GM23248 (cell line): ENCODE measurements at places on chromosomes 6 and 20.

GRCh38 chr6:154247119-154247861, 109.3 kb downstream of the IPCEF1 start:
- no peak for DNase-seq

DNA sequence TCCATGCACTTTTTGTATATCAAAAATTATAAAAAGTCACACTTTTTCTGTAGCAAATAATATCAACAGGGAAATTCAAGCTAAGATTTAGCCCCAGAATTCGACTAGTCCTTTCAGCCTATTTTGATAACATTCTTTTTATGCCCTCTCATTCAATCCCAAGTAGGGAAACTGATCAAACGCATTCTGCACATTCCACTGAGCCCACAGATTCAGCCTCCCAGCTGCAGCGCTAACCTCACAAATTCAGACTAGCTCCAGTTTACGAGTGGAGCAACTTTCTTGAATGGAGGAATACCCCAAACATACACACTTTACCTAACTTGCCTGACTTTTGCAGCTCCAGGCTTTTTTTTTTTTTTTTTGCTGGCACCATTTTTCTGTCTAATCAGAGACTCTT, 70.3 kb upstream of the HEY2 start:
- no peak for DNase-seq

GRCh38 chr6:42387336-42387735, 64.4 kb downstream of the TRERF1 start:
- no peak for DNase-seq

GRCh38 chr6:34025112-34025807, 120.6 kb downstream of the GRM4 start:
- DNase-seq: peak; percentile 10

DNA sequence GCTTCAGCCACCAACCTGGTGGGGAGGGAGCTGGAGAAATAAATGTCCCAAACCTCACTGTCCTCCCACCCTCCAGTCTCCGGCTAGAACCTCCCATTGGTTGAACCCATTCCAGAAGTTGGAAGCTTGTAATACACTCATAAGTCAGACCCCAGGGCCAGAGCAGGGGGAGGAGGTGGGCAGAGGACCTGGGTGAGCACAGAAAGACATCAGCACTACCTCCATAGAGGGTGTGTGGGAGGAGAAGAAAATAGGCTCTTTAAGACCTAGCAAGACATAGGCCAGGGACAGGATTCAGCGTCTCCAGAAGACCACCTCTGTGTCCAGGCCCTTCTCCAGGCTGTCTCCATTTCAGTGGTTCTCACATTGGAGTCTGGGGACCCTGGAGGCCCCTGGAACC, 73.3 kb upstream of the TOP1 start:
- DNase-seq: no peak

GRCh38 chr20:57959589-57959988, 249.8 kb upstream of the PMEPA1 start:
- peak; percentile 17 for DNase-seq

- DNase-seq: no peak
Measured at GRCh38 chr6:40377173-40377806, 209.9 kb downstream of the LRFN2 start.

GRCh38 chr6:15090745-15091384, 155.0 kb upstream of the JARID2 start:
- DNase-seq: no peak

- DNase-seq: no peak
Measured at GRCh38 chr6:91590191-91590590, 1003.3 kb upstream of the MAP3K7 start.

GRCh38 chr6:110874880-110875547, 429 bp downstream of the AMD1 start:
- peak; percentile 68 for DNase-seq

GRCh38 chr6:106612671-106613416, 16.5 kb downstream of the RTN4IP1 start:
- DNase-seq: no peak

GRCh38 chr6:162728197-162728596, 423 bp downstream of the PACRG start:
- DNase-seq: peak; percentile 53

GRCh38 chr6:151497905-151498304, 4.1 kb downstream of the CCDC170 start:
- DNase-seq: no peak

GRCh38 chr6:51289041-51289440, 470.4 kb downstream of the TFAP2B start:
- DNase-seq: peak; percentile 0

GRCh38 chr20:25309395-25310267, 61.7 kb downstream of the PYGB start:
- peak; percentile 94 for DNase-seq

GRCh38 chr20:50569864-50570836, 60.0 kb downstream of the PTPN1 start:
- DNase-seq: peak; percentile 57

GRCh38 chr6:44531442-44532015, 144.0 kb downstream of the CDC5L start:
- DNase-seq: no peak

DNA sequence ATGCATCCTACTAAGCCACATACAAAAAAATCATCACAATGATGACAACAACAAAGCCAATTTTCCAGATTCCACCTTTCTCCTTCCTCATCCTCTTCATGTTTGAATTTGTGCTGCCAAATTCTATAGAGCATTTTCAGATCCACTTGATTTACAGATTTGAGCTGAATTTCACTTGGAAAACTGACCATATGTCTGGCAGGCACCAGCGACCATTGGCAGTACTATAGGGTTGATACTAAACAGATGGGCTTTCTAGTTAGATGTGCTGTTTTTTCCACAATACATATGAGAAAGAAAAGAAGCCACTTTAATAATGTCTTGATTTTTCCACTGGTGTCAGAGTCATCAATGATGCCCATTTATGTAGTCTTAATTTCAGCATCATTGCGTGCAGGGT, 127.0 kb downstream of the PHACTR3 start:
- DNase-seq: no peak

DNA sequence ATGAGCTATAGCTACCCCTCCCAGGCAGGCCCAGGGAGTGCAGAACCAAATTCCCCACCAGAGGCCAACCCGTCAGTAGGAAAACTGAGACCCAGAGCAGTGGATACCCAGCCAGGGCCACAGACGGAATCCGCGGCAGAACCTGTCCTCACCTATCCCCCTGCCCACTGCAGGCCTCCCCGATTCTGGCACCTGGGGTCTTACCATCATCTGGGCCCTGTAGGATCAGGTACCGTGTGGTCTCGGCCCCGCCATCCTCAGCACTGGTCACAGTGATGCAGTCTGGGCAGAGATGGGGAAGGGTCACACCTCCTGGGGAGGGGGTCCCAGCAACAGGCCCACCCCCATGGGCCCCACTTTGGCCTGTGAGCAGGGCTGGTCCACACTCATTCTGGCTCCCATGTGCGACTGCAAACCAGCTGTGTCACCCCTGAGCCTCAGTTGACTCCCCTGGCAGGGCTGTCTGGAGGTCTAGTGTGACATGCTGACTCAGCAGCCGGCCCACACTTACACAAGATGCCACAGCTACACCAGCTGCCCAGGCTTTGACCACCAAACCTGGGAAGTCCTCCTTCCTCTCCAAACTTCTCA, 3.8 kb downstream of the ZNF335 start:
- peak; percentile 55 for DNase-seq

DNA sequence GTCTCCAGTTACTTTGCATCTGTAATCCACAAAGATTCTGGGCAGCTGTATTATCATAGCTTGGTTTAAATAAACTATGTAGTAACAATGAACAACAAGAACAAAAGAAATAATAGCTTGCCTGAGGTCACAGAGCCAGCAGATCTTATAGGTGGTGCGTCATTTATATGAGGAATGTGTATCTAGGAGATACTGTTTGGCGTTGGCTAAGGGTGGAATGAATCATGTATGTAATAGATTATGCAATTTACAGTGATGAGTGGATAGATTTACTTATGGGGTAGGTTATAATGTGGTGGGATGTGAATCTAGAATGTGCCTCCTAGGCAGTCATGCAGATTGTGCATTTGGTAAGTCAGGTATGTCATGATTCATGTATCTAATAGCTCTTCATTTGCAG, 42.8 kb downstream of the HNF4A start:
- DNase-seq: peak; percentile 91

- no peak for DNase-seq
Measured at GRCh38 chr20:35541118-35541782, 628 bp upstream of the ERGIC3 start.

DNA sequence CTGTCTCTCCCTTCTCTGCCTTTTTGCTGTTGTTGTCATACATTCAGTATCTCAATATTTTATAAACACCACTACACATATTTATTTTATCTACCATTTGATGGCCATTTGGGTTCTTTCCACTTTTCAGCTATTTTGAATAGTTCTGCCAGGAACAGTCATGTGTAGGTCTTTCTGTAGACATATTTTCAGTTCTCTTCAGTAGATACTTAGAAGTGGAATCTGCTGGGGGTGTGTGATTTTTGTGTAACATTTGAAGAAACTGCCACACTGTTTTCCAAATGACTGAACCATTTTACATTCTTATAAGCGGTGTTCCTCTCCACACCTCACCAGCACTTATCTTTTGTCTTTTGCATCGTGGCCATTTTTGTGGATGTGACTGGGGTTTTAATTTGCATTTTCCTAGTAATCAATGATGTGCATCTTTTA, 197.7 kb downstream of the ARID1B start:
- no peak for DNase-seq

DNA sequence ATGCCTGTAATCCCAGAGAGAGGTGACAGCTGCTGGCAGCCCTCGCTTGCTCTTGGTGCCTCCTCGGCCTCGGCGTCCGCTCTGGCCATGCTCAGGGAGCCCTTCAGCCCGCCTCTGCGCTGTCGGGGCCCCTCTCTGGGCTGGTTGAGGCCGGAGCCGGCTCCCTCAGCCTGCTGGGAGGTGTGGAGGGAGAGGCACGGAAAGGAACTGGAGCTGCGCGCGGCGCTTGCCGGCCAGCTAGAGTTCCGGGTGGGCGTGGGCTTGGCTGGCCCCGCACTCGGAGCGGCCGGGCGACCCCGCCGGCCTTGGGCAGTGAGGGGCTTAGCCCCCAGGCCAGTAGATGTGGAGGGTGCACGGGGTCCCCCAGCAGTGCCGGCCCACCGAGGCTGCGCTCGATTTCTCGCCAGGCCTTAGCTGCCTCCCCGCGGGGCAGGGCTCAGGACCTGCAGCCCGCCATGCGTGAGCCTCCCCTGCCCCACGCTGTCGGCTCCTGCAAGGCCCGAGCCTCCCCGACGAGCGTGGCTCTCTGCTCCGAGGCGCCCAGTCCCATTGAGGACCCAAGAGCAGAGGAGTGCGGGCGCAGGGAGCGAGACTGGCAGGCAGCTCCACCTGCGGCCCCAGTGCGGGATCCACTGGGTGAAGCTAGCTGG, 34.6 kb downstream of the C6orf52 start:
- no peak for DNase-seq

GRCh38 chr6:13624871-13625288, 9.7 kb downstream of the NOL7 start:
- peak; percentile 66 for DNase-seq

DNA sequence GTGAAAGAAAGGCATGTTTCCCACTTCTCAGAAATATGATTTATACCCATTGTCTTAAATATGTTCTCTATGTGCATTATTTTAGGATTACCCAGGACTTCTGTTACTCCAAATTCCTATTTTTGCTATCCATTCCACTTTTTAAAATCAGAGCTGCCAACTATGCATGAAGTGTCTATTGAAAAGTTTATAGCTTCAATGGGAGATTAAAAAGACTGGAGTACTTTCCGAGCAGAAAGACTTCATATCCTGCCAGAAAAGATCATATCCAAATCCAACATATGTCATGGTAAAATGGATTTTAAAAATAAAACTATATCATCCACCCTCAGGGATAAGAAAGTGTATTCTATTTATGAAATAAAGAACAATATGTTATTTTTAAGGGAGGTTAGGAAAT, 212.7 kb downstream of the COL12A1 start:
- DNase-seq: no peak

- DNase-seq: peak; percentile 55
Measured at GRCh38 chr20:25327521-25328235, 63.0 kb downstream of the ABHD12 start.

DNA sequence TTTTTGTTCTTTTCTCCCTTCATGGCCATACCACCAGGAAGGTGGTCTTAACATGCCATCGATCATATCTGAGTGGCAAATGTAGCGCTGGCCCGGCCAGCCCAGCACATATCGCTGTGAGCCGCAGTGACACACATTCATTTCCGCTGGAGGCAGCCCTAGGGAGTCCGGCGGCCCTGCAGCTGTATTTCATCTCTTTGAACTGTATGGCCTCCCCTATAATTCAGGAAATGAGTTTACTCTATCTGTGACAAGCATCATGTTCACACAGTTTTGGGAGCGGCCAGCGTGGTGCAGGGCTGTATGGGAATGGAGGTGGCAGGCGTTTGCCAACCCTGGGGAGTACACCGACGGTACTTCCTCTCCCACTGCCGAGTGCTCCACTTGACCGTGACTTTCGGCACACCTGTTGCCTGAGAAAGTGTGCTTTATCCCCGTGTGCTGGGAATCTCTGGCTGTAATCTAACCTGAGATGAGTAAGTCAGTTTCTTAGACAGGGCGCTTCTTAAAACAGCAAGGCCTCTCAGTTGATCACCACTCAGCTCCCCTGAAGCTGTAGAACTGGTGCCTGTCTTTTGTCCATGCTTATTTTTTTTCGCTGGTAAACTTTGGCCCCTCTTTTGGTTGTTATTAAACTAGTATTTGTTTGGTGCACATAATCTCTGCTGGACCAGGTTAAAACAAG, 257.1 kb upstream of the TAB2 start:
- no peak for DNase-seq

DNA sequence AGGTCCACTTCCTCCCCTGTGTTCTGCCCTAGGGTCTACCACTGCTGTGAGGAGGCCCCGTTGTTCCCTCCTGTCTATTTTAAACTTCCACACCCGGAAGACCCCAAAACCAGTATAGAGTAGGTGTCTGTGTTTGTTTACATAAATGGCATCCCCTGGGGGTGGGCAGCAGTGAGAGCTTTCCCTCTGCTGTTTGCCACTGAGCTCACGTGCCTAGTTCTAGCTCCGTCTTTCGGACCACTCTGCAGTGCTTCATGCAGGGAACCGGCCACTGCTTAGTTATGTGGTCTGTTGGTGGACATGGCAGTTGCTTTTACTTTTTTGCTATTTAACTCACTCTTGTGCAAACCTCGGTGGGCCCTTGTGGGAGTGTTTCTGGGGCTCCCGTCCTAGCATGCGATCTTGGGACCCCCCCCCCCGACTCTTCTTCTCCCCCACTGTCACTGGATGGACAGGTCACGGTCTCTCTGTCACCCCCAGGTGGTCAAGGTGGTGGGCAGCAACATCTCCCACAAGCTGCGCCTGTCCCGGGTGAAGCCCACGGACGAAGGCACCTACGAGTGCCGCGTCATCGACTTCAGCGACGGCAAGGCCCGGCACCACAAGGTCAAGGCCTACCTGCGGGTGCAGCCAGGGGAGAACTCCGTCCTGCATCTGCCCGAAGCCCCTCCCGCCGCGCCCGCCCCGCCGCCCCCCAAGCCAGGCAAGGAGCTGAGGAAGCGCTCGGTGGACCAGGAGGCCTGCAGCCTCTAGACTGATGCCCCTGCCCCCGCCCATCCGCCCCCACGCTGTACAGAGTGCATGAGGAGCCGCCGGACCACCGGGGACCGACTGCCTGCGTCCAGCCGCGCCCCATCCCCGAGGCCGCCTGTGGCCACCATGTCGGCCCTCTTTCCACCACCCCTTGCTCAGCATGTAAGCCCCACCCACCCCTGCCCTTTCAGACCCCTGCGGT, 40.9 kb downstream of the VSTM2L start:
- DNase-seq: no peak
